ENCODE measurements at places on chromosomes 7 and 10.
A peak's percentile ranks its signal among the peaks of the same experiment; 100 is the strongest.

- no peak for DNase-seq
These were observed 163.7 kb upstream of the AOAH start for GRCh38 chr7:36887969-36888368.

DNA sequence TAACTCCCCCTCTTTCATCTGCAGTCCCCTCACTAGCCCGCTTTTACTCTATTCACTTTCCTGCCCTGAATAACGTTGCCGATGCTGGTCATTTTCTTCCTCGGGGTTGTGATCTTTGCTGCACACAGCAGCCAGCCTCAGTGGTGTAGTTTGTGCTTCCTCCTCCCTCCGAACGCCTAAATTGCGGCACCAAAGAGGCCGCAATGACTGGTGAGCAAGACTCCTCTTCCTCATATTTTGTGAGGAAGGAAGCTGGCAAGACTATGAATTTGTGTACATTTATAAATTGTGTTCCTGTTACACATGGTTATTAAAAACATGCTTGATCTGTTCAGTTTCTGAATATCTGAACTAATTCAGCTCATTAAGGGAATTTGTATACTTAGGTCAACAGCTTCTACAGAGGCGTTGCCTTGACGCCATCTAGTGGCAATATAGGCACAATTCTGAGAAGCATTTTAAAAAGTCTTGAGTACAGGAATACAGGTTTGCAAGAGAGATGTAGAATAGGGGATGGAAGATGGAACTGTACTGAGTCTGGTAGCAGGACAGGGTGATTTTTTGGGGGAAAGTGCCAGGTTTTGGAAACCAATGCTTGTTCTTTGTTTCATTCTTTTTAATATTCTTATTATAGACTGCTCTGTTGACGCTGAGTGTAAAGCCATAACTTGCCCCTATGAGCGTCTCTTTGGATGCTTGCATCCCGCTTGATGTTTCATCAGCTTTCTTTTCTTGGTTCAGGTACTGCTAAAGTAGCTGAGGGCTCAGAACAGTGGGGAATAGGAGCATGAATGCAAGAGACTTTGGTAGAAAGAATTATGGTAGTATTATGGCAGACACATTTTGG lies 4.1 kb upstream of the TAS2R5 start:
- DNase-seq = peak; percentile 68

DNA sequence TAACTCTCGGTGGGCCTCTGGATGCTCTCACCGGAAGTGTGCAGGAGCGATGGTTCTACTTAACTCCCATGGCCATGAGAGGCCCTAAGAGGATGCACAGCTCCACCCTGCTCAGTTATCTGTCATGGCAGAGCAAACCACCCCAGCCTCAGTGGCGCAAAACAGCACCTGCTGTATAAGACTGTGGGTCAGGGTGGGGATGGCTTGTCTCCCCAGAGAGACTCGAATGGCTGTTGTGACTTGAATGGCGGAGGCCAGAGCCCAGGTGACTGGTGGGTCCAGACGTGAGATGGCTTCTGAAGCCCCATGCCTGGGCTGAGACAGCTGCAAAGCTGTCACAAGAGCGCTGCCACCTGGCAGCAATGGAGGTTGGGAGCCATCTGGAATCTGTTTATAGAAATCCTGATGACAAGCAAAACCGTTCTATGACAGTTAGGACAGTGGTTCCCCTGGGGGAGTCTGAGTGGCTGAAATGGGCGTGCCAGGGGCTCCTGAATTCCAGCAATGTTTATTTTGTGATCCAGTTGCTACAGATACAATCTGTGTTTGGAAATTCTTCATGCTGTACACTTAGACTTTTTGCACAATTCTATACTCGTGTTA lies 490.5 kb downstream of the TCERG1L start:
- no peak for DNase-seq

GRCh38 chr7:155526225-155526624 lies 20.1 kb downstream of the CNPY1 start:
- DNase-seq = no peak

DNA sequence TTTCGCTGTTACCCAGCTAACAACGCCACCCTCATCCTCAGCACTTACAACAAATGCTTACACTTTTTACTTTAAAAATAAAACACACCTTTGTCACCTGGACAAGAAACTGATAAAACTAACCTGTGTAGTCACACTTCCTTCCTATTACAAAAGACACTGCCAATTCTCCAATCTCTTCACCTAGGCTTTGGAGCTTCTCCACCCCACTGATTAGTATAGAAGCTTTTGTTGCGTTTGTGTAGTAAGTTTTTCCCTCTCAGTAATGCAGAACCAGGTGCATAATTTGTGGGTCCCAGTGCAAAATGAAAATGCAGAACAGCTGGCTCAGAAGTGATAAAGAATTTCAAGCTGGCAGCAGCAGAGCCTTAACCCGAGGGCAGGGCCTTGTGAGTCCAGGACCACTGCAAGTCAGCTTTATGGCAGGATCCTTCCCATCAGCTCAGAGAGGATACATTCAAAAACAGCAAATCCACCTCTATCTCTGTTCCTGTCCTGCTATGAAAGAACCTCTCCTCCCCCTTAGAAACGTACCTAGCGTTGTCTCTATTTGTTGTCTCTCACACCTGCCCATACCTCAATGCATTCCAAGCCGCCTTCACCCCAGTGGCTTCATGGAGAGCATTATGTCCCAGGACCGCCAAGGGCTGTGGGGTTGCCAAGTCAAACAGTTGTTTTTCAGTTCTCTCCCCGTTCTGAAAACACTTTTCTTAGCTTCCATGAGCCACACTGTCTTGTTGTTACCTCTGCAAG lies 40.3 kb upstream of the EGFR start:
- no peak for DNase-seq

DNA sequence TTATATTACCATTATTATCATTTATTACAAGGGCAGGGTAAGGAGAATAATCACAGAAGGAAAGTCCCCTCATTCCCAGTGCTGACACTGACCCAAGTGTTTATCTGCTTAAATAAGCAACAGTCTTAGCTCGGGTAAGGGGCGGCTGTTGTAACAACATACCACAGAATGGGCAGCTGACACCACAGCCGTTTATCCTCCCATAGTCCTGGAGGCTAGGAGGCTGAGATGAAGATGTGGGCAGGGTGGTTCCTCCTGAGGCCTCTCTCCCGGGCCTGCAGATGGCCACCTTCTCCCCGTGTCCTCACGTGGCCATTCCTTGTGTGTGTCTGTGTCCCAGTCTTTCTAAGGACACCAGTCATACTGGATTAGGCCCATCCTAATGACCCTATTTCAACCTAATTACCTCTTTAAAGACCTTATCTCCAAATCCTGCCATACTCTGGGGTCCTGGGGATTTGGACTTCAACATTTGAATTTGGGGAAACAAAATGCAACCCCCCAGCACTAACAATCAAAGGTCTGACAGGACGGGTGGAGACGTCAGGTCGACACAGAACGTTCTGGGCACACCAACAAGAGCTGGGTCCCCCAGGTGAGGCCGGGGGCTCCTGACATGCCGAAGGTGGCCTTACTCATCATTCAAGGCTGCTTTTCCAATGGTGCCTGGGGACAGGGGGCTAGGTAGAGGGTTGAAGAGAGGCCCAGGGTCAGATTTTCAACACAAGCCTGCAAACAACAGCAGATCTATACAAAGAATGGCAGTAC lies 93.5 kb downstream of the TNS3 start:
- DNase-seq = no peak

GRCh38 chr10:97072851-97073665 lies 112.7 kb downstream of the SLIT1 start:
- DNase-seq = peak; percentile 89

GRCh38 chr7:96349572-96349971 lies 27.7 kb upstream of the SLC25A13 start:
- no peak for DNase-seq

DNA sequence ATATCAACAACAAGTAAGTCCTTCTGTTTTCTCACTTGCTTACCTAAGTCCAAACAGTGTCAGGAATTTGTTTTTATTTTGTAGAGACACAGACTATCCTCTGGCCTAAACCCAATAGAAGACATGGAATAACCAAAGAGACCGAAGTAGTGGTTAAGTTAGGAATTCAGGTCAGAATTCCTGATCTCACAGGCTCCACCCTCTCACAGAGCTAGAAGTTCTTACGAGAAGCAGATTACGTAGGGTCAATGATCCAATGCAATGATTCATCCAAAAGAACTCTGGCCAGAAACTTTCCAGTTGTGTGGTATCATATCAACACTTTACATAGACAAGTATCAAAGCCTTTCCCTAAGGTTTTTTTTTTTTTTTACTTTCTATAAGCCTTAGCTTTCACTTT lies 73.8 kb downstream of the IQUB start:
- DNase-seq = peak; percentile 14

- no peak for DNase-seq
These were observed 727.8 kb downstream of the GRID1 start for GRCh38 chr10:85638797-85639196.

DNA sequence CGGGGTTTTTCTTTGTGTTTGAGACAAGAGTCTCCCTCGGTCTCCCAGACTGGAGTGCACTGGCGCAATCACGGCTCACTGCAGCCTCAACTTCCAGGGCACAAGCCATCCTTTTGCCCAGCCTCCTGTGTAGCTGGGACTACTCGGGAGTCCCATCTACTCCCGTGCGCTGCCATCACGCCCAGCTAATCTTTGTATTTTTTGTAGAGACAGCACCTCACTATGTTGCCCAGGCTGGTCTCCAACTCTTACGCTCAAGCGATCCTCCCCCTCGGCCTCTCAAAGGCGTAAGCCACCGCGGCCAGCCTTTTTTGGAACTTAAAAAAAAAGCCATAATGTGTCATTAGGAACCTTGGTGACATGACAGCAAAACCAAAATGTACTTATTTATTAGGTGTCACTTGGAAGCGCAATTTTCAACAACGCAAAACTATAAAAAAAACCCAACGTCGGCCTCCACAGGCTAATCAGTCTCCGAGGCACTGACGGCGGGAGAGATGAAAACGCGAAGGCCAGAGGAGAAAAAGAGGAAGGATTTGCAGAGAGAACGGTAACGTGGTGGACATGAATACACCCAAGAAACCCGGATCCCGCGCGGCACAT lies 911 bp upstream of the HNRNPH3 start:
- no peak for DNase-seq
